M059J (cell line): ENCODE measurements at places on chromosomes 5 and 9.

GRCh38 chr9:5269249-5269715, 35.2 kb downstream of the RLN2 start:
- peak; percentile 93 for DNase-seq

GRCh38 chr5:168992016-168992415, 308.9 kb downstream of the SLIT3 start:
- DNase-seq = no peak

GRCh38 chr9:81531511-81531910, 157.8 kb downstream of the TLE1 start:
- no peak for DNase-seq

DNA sequence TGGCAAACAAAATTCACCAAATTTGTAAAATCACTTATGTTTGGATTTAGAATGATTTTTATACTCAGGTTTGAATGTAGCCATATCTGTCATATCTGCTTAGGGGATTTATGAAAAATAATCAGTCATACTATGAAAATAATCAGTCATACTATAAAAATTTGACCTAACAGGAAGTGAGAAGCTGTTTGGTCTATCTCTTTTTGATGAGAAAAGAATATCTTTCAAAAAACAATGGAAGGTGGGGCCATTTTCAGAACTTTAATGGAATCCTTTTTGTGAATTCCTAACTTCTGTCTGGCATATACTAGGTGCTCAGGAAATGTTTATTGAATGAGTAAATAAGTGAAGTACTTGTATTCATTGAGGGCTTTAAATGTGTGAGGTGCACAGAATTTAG, 70.1 kb downstream of the CWC27 start:
- no peak for DNase-seq

GRCh38 chr9:111572950-111573604, 26.4 kb downstream of the PTGR1 start:
- peak; percentile 91 for DNase-seq

- DNase-seq = no peak
Observed at GRCh38 chr9:9750719-9751118, 862.1 kb downstream of the PTPRD start.

DNA sequence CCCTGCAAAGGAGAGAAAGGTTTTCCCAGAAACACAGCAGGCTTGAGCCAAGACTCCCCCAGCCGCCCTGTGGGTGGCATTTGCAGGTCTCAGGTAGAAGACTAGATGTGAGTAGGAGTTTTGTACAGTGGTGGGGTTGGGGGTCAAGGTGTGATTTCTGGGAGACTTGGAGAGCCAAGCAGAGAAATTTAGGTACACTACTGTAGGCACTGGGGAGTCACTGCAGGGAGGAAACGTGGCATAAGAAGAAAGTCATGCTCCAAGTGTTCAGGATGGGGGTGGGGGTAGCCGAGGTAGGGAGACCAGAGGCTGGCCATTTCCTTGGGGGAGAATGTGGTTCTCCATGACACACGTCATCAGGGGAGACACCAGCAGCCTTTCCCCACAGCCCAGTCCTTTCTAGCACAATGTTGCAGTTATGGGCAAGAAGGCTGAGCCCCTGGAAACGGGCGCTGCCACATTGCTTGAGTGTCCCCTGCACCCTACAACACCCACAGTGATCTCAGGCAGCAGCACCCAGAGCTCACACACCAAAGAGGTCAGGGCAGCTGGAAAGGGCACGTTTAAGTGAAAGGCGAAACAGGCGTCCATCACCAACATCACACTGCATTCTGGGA, 210.5 kb downstream of the FSTL4 start:
- no peak for DNase-seq

DNA sequence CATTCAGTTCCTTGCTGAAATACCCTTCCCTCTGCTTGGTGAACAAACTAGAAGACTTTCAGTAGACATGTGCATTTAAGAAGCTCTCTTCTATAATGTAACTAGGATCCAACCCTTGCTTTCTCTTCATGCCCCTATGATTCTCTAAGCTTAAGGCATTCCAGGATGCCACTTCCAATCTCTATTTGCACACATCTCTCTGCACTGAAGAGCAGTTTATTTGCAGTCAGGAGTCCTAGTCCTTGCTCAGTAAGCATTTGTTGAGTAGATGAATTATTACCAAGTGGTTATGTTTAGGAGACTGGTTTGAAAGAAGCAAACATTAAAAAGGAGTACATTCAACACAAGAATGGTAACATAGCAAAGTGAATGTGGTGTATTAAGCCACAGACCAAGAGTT, 274.2 kb upstream of the KLF9 start:
- no peak for DNase-seq

DNA sequence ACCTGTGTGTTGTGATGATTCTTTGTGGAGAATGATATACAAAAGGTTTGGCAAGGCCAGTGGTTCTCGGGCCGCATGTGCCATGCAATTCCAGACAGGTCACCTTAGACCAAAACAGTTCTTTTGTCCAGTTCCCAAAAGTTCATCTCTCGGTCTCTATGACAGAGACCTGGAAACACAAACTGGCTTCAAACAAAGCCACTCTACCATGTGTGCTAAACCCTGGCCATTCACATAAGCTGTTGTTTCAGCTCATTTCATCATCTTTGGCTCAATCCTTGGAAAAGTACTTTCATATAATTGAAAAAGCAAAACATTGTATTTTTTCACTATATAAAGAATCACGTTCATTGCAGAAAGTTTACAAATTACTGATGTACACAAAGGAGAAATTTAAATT, 210.5 kb upstream of the SEMA6A start:
- DNase-seq = no peak

GRCh38 chr5:77322406-77322805, 111.9 kb downstream of the PDE8B start:
- no peak for DNase-seq

GRCh38 chr9:105118636-105119035, 125.8 kb upstream of the SLC44A1 start:
- no peak for DNase-seq

DNA sequence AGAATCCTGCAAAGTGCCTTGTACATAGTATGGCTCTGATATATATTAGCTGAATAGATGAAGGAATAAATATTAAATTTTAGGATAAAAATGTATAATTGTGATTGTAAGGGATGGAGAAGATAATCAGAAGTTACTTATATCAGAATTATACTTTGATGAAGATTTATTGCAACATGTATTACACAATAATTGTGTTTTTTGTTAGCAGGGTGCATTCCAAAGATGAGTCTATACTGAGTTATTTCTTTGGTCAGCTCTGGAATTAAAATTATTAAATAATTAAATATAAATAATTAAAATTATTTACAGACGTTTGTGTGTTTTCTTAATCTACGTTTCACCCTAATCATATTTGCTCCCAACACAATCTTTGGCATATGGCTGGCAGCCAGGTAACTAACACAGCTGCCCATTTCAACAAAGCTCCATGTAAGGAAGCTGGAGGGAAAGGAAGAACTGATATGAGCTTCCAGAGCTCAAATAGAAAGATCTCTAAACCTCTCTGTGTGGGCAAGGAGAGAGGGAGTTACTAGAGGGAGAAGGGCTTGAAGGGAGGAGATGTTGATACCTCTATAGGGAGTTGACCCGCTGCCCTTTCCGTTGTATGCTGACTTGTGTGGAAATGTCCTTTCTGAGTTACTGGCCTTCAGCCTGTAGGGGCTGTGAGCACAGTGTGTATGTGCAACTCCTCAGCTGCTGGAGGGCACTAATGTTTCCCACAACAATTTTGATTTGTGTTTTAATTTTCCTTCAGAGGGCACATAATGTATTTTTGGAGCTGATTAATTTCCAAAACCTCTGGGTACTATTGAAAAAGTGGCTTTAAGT, 403.4 kb downstream of the MAN2A1 start:
- DNase-seq = no peak

- no peak for DNase-seq
Observed at GRCh38 chr5:141785711-141786110, 92.5 kb downstream of the PCDH1 start.

- DNase-seq = no peak
Observed at GRCh38 chr5:135747824-135748223, 86.6 kb upstream of the SLC25A48 start.

DNA sequence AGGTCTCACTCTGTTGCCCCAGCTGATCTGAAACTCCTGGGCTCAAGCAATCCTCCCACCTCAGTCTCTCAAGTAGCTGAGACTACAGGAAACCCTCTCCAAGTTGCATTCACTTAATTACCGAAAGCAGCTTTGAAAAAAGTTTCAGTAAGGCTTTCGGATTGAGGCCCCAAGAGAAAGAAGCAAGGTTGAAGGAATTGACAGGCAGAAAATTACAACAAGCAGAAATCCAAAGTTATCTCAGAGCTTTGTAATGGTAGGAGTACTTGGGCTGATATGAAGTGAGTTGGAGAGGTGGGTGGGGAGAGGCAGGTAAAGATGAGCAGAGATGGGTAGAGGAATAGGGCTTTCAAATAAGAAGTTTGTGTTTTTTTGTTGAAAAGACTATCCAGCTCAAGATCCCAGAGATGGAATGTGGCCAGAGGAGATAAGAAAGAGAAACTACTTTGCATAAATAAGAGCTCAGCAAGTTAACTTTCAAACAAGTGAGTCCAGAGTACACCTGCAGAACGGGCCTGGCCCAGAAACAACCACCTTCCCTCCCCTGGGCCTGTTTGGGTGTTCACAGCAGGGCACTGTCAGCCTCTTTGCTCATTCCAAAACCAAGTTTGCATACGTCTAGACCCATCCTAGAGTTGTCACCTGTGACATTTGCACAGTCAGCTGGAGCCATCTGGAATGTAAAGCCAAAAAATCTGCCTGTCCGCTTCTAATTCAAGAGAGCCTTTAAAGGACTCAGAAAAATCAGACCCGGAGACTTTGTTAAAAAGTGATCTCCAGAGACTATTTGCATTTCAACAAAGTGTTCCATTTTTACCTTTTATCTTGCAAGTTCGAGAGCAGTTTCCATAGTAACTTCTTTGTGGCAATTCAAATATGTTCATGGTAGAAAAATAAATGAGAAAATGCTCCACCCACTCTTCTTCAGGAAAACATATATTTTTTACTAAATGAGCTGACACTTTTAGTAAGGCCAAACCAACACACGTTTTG, 2.2 kb upstream of the CLINT1 start:
- DNase-seq = no peak

GRCh38 chr9:33177086-33177485, 9.9 kb upstream of the B4GALT1 start:
- no peak for DNase-seq

DNA sequence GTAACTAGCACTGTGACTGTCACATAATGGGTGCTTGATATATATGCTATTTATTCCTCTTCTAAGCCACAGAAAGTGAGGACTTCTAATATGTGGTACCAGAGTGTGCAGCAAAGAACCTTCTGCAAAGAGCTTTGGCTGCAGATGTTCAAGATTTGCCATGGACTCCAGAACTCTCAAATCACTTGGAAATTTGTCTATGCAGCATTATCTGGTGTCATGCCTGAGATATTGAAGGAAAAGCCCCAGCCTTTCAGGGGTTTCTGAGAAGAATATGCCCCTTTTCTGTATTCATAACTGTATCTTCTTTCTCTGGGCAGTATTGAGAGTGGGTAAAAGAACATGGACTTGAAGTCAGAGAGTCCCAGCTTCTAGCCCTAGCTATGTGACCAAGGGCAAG, 4.8 kb upstream of the G3BP1 start:
- DNase-seq = no peak

DNA sequence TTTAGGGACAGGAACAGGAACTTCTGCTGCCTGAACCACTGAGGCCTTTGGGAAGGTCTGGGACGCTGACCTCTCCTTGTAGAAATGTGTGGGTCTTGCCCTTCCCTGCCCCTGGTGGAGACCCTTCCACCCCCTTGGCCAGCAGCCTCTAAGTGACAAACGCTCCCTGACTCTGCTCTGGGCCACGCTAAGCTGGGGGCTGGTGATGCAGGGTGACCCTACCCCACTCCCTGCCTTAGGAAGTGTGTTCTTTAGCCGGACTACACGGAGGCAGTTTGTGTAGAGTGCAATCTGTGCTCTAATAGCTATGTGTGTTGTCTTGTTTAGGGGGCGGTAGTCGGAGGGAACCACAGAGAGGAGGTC, 123.0 kb downstream of the COL23A1 start:
- DNase-seq = no peak

DNA sequence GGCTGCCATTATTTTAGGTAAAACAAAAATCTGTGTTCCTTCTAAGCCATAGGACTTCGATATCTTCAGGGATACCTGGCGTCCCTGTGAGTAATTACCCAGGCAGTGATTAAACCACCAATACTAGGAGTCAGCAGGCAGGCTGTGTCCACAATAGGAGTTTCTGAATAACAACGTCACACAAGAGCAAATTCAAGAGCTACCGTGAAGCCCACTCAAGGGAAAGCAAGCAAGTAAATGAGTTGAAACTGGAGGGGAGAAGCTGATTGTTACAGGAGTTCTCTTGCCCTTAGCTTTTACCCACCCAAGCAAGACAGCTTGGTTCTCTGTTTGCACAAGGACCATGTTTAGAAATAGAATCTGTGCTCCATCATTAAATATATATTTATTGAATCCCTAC, 50.8 kb downstream of the SEMA5A start:
- DNase-seq = no peak

GRCh38 chr9:123660691-123661466, 269.0 kb downstream of the DENND1A start:
- DNase-seq = no peak

DNA sequence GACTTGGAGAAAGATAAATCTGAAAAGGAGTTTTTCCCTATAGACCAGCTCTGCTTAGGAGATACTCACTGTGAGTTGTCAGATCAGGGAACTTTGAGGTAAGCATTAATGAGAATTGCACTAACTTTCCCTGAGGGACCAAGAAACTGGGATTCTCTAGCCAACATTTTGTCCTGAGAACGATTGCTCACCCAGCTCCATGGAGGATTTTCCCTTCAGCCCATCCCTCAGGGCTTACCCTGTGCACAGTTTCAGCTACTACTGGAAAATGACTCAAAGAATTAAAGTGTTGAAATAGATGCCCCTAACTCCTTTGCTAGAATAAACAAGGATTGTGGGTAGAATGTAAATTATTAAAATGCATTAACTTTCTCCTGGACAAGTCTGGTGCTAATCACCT, 237.2 kb upstream of the IL12B start:
- DNase-seq = no peak

DNA sequence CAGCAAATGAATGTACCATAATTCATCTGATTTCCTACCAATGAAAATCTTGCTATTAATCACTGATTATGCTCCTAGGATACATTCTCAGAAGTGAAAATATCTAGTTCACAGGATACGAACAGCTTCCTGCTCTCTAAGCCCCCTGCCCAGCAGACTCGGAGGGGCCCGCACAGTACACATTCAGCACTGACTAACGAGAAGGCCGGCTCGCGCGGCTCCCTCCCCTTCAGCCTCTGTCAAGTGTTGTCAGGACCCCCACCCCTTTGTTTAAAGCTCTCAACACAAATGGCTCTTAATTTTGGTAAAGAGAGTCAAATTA, 82.0 kb downstream of the PRRT1B start:
- no peak for DNase-seq

DNA sequence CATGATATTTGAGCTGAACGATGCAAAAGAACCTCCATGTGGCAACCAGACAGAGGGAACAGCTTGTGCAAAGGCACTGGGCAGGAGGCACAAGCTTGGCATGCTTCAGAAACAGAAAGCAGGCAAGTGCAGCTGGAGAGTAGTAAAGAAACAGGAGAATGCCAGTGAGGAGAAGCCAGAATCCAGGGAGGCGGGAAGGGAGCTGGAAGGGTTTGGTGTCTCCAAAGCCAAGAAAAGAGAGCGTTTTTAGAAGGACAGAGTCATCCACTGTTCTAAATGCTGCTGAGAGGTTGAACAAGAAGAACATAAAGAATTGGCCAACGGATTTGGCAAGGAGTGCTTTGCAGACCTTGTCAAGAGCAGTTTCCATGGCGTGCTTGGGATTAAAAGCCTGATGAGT, 124.7 kb downstream of the TLE1 start:
- no peak for DNase-seq

- no peak for DNase-seq
Observed at GRCh38 chr9:68648971-68649370, 56.1 kb upstream of the PIP5K1B start.
